ENCODE measurements at places on chromosomes 4 and X. TPM values are rescaled to one million over a fixed set of nuclear protein-coding genes. Genes with fewer than 3 reads are reported as not detected.

Gene FAM114A1
- total RNA-seq: 0.26 TPM

Gene NPNT
- total RNA-seq: not detected

DNA sequence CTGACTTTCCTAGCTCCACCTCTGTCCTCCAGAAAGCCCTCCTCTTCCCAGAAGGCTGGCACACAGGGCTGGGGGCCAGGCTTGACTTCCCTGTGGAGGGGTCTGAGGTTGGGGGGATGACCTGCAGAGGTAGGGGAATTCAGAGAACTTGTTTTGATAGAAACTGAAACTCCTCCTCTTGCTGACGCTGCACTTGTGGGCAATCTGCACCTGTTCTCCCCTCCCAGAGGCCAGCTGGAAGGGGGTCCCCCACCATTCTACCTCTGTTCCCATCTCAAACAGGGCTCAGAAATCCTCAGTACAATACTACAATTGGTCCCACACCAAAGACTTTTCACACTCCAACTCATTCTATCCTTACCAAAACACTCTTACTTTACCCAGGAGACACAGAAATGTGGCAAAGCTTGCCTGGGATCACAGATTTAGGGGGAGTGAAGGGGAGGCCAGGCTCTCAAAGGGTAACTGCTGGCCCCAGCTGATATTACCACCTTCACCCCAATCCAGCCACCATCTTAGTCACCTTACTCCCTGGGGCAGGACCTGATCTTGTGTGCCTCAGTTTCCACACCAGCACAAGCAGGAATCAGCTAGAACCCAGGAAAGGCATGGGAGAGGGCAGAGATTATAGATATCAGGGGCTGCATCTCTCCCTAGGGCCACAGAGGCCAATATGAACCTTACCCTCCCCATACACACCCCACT lies 18.5 kb downstream of the OTUD5 start:
- H3K27ac ChIP-seq: peak overlapping the region; percentile 96
- H3K4me1 ChIP-seq: peaks cover 89% of the 10 kb centered on the region
- peak; percentile 88 for DNase-seq
- no peaks in the 10 kb centered on the region for H3K27me3 ChIP-seq
- peaks cover 73% of the 10 kb centered on the region for H3K36me3 ChIP-seq
- peak overlapping the region; percentile 64 for H3K4me3 ChIP-seq

Gene RNF113A
- 29.9 TPM for total RNA-seq

DNA sequence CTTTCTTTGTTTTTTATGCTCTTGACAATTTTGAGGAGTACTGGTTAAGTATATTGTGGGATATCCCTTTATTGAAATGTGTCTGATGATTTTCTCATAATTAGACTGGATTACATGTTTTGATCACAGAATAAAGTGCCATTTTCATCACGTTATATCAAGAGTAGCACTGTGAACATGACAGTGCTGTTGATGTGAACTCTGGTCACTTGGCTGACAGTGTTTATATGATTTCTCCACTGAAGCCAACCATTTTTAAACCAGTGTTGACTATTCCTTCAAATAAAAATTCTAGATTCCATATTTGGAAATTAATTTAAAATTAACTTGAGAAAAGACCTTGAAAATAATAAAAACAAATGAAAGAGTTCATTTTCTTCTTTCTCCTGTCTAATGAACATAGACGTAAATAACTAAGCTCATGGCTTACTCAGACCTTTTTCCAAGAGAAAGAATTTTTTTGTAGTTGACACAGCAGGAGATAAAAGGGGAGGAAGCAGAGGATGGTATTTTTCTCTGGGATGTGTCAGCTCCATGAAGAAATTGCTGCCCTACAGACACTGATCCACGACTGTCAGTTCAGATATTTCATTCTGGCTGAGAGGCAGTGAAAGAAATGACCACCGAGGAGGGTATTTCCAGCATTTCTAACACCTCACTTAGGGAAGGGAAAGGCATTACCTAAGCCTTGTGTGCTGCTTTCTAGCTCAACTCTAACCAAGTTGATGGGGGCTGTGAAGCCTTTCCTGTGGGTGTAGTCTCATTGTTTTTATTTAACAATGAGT lies 150.9 kb upstream of the ANK2 start:
- H3K4me3 ChIP-seq: no peak overlapping the region
- DNase-seq: no peak
- H3K36me3 ChIP-seq: no peaks in the 10 kb centered on the region
- H3K27me3 ChIP-seq: peaks cover 21% of the 10 kb centered on the region
- H3K27ac ChIP-seq: no peak overlapping the region
- H3K4me1 ChIP-seq: no peaks in the 10 kb centered on the region

Gene AVPR2
- total RNA-seq: not detected

- H3K4me1 ChIP-seq: no peaks in the 10 kb centered on the region
- no peak for DNase-seq
- H3K27me3 ChIP-seq: peaks cover 5% of the 10 kb centered on the region
- H3K4me3 ChIP-seq: no peak overlapping the region
- H3K36me3 ChIP-seq: no peaks in the 10 kb centered on the region
Measured at GRCh38 chrX:149370097-149370496, 135.0 kb downstream of the IDS start.

DNA sequence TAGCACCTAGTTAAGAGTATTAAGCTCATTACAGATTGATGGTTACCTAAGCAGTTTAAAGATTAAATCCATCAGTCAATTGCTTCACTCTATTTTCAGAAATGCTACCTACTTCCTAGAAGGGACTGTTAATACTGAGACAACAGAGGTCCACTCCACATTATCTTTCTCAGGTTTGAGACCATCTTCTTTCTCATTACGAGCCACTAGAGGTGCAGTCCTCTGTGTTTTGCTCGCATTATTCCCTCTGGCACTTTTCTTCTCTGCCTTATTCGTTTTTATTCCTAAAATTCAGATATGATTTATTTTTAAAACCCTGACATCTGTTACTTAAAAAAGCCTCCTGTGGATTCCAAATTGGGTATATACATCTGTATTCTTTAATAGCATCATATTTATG lies 459.1 kb downstream of the FSTL5 start:
- H3K4me1 ChIP-seq: no peaks in the 10 kb centered on the region
- no peak overlapping the region for H3K27ac ChIP-seq
- DNase-seq: no peak
- H3K4me3 ChIP-seq: no peak overlapping the region

DNA sequence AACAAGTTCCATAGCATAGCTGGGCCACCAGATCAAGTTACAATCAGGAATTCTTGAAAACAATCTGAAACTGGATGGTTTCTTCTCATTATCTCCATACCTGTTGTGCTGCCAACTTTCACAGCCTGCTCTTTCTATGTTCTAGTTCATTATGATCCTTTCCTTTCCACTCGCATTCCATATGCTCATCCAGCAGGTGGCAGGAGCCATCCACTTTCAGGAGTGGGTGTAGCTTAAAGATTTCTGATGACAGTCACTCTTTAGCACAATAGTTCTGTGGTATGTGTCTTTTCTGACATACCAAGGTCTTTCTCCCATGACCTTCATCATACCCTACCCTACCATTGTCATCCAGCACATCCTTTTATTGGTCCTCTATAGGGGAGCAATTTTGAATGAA lies 46.4 kb downstream of the PAGE2 start:
- DNase-seq: peak; percentile 54
- H3K27ac ChIP-seq: no peak overlapping the region
- no peaks in the 10 kb centered on the region for H3K4me1 ChIP-seq
- no peak overlapping the region for H3K4me3 ChIP-seq

Gene TMEM31
- total RNA-seq: 0.25 TPM

GRCh38 chr4:137200322-137200721 lies 332.0 kb downstream of the PCDH18 start:
- no peak for DNase-seq
- H3K4me1 ChIP-seq: no peaks in the 10 kb centered on the region
- no peaks in the 10 kb centered on the region for H3K27me3 ChIP-seq
- H3K27ac ChIP-seq: no peak overlapping the region

- no peaks in the 10 kb centered on the region for H3K36me3 ChIP-seq
- peaks cover 56% of the 10 kb centered on the region for H3K4me1 ChIP-seq
- no peak overlapping the region for H3K27ac ChIP-seq
- DNase-seq: no peak
Measured at GRCh38 chr4:87025614-87026041, 90.8 kb downstream of the AFF1 start.

Gene ANKRD17
- 58.4 TPM for total RNA-seq

DNA sequence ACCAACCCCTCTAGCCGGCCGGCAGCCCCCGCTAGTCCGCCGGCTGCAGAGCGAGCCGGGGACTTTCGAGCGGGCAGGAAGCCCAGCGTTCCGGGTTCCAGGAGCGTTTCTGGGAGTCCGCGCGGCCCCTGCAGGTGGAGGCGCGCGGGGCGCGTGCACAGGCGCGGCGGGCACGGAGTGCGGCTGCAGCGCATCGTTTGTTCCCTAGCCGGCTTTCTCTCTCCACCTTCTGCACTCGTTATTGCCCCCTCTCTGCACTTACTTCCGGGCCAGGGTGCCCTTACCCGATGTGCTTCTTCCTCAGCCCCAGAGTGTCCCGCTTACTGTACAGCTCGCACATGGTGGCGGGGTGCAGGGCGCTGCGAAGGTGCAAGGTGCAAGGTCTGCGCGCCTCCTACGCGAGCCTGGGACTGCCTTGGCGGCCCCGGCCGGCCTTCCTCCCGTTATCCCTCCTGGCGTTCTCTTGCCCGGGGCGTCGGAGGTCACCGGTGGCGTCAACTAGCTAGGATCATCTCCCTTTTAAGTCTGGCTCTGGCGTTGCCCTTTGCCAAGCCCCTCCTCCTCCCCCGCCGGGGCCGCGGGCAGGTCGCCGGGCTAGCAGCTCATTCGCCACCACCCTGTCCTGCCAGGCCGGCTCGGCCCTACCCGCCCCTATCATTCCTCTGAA lies at the start of gene ETNPPL:
Gene ETNPPL, minus strand, starts transcription at position 495 of the 667 bp plus-strand sequence. Its CDS starts 155 bp downstream, at position 340.
- peaks cover 11% of the 10 kb centered on the region for H3K4me1 ChIP-seq
- H3K27ac ChIP-seq: peak within 1 kb of the TSS; percentile 40
- H3K36me3 ChIP-seq: no peaks in the 10 kb centered on the region
- DNase-seq: peak; percentile 49

DNA sequence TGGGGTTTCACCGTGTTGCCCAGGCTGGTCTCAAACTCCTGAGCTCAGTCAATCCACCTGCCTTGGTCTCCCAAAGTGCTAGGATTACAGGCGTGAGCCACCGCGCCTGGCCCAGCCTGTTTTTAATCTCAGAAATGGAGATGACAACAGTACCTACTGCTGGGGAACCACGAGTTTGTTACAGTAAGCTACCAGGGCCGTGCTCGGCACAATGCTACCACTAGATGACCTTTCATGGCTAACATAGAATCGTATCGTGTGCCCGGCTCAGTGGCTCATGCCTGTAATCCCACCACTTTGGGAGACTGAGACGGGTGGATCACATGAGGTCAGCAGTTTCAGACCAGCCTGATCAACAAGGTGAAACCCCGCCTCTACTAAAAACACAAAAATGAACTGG lies 90.8 kb upstream of the SLC34A2 start:
- no peaks in the 10 kb centered on the region for H3K4me1 ChIP-seq
- DNase-seq: no peak
- no peak overlapping the region for H3K27ac ChIP-seq

DNA sequence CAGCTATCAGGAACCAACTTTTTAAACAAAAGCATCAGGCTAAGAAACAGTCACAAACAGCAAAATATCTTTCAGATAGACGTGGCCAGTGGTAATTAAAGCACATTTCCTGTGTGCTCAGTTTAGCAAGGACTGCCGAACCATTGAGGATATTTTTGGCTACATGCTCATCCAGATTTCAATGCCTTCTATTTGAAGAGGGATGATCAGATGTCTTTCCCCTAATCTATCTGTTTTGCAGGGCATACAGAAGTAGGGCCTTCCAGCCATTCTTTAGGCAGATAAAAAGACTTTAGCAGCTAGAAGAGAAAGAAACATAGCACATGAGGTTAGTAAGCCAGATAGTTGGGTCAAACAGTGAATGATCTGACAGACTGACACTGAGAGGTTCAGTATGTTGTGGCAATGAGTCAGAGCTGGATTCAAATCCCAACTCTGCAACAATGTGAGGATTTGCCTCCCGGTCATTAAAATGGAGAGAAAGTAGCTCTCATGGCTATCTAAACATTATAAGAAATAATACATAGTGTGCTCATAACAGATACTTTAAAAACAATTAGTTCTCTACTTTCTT lies 100.0 kb upstream of the PRKG2 start:
- no peaks in the 10 kb centered on the region for H3K36me3 ChIP-seq
- peaks cover 15% of the 10 kb centered on the region for H3K27me3 ChIP-seq
- no peaks in the 10 kb centered on the region for H3K4me1 ChIP-seq
- H3K27ac ChIP-seq: no peak overlapping the region

Gene ARHGAP24
- total RNA-seq: not detected

Gene TACC3
- 206 TPM for total RNA-seq

GRCh38 chrX:34218063-34218462 lies 85.9 kb upstream of the FAM47A start:
- no peak for DNase-seq
- H3K4me3 ChIP-seq: no peak overlapping the region
- no peaks in the 10 kb centered on the region for H3K4me1 ChIP-seq
- H3K36me3 ChIP-seq: no peaks in the 10 kb centered on the region
- no peak overlapping the region for H3K27ac ChIP-seq

- no peak overlapping the region for H3K4me3 ChIP-seq
- no peaks in the 10 kb centered on the region for H3K27me3 ChIP-seq
- no peak overlapping the region for H3K27ac ChIP-seq
- H3K36me3 ChIP-seq: no peaks in the 10 kb centered on the region
Measured at GRCh38 chrX:151873096-151873495, 39.6 kb upstream of the MAGEA4 start.

DNA sequence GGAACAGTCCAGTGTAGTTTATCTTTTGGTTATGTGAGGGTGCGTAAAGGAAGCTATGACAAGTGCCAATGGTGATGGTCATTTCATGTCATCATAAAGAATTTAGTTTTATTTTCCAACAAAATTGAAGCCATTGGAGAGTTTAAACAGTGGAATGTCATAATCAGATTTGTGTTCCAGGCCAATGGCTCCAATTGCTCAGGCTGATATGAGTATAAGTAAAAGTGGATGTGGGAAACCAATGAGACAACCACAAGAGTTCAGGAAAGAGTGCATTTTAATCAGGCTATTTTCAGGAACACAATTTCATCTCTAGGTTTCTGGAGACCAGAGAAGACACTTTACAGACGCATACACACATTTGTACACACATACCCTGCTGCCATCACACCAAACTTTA lies 20.7 kb downstream of the SPANXC start:
- H3K27ac ChIP-seq: no peak overlapping the region
- DNase-seq: no peak
- H3K4me3 ChIP-seq: no peak overlapping the region
- no peaks in the 10 kb centered on the region for H3K36me3 ChIP-seq
- H3K4me1 ChIP-seq: no peaks in the 10 kb centered on the region

Gene TRIM75
- not detected for total RNA-seq

DNA sequence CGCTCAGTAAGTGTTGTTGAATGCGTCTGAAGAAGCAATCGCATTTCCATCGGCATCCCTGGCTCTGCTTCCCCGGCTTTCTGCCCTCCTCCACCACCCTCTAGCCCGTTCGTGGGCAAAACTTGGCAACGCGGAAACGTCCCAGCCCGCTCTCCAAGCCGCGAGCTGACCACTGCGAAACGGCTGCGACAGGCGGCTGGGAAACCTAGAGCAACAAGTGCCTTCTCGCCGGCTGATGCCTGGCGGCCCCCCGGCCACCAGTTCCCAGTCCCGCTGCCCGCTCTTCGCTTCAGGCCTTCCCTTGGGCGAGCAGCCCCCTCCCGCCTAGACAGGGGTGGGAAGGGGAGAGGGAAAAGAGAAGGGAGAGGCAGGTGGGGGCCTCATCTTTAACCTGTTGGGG lies 837 bp downstream of the CITED1 start:
- H3K4me1 ChIP-seq: peaks cover 24% of the 10 kb centered on the region
- DNase-seq: no peak

Data from activated CD4-positive, alpha-beta T cell treated with anti-CD3 and anti-CD28 coated beads for 36 hours (primary cell).